Daoy (cell line): ENCODE measurements at places on chromosomes 3 and 15. TPM values are rescaled to one million over a fixed set of nuclear protein-coding genes. Genes with fewer than 3 reads are reported as not detected.

- DNase-seq, result no peak
Measured at GRCh38 chr3:71398157-71398836, 185.2 kb downstream of the FOXP1 start.

SLC51A gene
- not detected in 2 replicates for total RNA-seq

GRCh38 chr15:20643829-20644425, 102.3 kb upstream of the GOLGA6L6 start:
- DNase-seq, result no peak

DNA sequence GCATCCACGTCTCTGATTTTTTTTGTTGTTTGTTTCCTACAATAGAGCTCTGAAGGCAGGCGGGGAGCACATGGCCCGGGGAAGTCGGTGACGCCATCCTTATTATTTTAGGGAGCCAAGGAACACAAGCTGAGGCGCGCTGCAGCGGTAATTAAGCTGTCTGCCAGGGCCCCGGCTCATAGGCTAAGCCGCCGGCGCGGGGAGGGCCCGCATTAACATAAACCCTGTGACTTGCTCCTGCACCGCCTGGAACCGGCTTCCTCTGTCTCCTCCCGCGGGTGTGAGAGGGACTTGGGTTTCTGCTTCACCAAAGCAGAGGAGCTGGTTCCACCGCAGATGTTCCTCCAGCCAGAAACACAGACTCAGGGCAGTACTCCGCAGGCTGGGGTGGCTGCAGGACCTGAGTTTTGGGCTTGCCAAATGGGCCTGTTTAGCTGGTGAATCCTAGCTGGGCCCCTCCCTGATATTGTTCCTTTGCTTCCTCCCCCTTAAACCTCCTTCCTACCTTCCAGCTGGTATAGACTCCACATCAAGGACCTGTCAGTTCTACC, 25.3 kb downstream of the ANP32A start:
- DNase-seq, result no peak

- no peak for DNase-seq
Measured at GRCh38 chr15:85763157-85763556, 31.6 kb downstream of the KLHL25 start.

GRCh38 chr3:11998092-11998491, 6.1 kb upstream of the SYN2 start:
- DNase-seq, result no peak

GRCh38 chr3:77939726-77940125, 899.8 kb downstream of the ROBO2 start:
- DNase-seq, result no peak

GRCh38 chr15:63523306-63523990, 19.1 kb downstream of the USP3 start:
- no peak for DNase-seq

DNA sequence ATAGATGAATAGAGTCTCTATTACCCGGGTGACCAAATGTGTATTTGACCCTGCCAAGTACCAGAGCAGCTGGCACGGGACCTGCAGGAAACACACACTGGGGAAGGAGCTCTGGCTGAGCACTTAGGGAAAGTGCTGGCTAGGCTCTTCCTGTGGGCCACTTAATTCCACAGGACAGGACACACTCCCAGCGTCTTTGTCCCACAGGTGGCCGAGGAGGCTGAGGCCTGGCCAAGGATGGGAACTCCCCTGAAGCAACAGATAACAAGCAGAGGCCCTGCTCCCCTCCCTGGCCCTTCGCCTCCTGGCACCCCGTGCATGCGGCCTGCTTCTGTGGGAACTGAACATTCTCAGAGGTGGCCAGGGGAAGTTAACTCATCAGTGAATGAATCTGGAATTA, 180.8 kb downstream of the ATP10A start:
- no peak for DNase-seq

GOLGA8S gene
- not detected in 2 replicates for total RNA-seq

ZNF660 gene
- 0.60 and 0.91 TPM in 2 replicates for total RNA-seq
